ENCODE measurements at places on chromosomes 13 and 19.

GRCh38 chr13:108734676-108735075 lies 105.3 kb downstream of the MYO16 start:
- DNase-seq, result no peak

DNA sequence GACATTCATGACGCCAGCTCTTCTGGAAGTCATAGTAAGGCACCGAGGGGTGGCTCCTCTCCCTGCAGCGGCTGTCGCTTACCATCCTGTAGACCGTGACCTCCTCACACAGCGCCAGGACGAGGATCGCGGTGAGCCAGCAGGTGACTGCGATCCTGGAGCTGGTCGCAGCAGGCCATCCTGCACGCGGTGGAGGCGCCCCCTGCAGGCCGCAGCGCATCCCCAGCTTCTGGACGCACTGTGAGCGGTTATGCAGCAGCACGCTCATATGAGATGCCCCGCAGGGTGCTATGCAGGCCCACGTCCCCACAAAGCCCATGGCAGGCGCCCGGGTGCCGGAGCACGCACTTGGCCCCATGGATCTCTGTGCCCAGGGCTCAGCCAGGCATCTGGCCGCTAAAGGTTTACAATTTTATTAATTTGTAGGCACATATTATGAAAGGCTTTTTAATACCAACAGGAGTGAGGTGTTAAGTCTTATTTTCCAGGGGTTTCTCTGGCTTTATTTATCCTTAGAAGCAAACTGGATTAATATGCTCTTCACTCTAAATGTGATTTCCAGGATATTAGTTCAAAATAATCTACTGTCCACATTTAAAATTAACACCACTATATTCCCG lies 35.6 kb upstream of the PSPC1 start:
- DNase-seq, result no peak

DNA sequence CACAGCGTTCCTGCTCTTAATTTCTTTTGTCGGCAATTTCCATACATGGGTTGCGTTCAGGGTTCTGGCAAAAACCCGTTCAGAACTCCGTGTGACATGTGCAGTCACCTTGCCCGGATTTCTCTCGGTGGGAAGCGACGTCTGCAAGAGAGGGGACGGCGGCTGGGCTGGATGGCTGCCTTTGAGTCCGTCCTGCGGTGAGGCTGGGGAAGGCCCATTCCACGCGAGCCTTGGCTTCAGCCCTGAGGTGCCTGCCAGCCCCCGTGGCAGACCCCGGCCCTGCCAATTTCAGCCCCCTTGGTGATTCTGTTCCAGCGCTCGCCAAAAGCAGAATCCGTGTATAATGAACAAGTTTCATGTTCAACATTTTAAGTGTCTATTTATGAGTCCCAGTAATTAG lies 72.6 kb upstream of the TSHZ3 start:
- DNase-seq, result no peak

GRCh38 chr19:55677572-55678028 lies 2.6 kb downstream of the EPN1 start:
- no peak for DNase-seq

DNA sequence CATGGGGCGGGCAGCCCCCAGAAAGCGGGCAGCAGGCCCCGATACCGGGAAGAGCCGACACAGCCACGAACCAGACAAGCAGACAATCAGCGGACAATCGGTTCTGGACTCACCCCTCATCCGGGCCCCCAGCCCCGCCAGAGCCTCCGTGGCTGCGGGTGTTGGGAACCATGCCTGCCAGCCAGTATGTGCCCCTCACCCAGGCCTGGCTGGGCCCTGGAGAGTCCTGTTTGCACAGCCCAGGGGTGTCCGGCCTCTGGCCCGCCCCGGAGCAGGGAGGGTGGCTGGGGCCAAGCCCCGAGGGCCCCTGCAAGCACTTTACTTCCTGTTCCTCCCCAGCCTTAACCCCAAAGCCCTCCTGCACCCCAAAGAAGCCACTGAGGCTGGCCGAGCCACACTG lies 7.8 kb downstream of the PODNL1 start:
- no peak for DNase-seq

DNA sequence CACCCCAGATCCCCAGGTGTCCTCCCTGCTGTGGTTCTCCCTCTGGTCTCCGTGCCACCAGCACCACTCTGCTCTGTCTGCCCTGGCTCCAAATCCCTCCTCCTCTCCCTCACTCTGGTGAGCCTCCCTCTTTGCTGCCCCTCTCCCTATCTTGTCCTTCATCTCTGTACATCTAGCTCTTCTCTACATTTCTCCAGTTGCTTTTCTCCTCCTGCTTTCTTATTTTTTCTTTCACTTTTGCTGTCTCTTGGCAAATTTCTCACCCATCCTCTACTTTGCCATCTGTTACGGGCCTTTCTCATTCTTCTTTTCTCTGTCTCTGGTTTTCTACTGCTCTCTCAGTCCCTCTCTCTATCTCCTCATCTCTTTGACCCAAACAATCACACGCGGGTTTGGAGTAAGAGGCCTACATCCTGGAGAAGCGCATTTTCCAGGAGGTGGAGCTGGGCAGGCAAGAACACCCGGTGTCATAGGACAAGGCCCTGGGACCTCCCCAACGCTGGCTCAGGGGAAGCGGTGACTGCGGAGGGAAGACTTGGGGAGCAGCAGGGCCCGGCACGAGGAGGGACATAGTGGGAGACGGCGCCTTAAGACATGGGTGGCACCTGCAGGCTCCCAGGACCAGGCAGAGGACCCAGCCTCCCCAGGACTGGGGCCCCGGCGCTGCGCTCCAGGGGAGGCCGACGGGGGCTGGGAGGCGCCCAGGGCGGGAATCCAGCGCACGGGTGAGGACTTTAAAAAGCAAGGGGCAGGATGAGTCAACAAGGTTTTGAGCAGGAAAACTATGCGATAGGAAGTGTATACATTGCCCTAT lies 9.9 kb downstream of the ZNF611 start:
- no peak for DNase-seq

GRCh38 chr19:17647071-17648020 lies 40.8 kb downstream of the UNC13A start:
- no peak for DNase-seq

GRCh38 chr13:24348797-24349515 lies 39.6 kb downstream of the C1QTNF9 start:
- DNase-seq, result no peak

- DNase-seq, result no peak
Measured at GRCh38 chr13:100464006-100464405, 124.6 kb downstream of the GGACT start.

DNA sequence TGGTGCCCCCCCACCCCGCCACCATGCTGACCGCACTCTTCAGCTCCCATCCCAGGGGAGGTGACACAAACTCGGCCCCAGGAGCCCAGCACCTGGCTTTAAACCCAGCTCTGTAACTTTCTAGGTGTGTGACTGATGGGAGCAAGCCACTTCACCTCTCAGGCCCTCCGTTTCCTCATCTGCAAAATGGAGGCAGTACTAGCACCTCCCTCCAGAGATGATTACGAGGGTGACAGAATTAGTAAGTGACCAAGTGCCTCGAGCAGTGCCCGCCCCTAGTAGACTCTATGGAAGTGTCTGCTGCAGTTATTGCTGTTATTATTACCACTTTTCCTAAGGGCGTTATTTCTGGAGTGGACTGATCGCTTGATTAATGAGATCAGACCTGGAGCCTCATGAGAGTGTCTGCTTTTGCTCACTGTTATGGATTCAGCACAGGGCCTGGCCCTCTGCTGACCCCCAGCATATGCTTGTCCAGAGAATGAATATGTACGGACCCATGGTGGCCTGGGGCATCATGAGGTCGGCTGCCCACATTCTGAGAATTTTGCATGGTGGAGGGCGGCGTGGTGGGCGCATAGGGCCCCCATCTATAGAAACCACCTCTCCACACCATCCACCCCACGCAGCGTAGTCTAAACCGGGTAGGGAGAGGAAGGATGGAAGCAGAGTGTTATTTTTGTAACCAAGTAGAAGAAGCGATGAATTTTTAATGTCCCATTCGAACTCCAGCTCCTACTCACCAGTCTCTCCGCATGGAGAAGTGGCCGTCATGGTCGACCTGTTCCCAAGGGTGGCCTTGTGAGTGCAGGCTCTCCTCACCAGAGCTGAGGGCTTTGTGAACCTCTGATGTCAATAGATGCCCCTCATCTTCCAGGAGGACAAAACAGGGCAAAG lies 48.2 kb downstream of the CAPN12 start:
- no peak for DNase-seq

DNA sequence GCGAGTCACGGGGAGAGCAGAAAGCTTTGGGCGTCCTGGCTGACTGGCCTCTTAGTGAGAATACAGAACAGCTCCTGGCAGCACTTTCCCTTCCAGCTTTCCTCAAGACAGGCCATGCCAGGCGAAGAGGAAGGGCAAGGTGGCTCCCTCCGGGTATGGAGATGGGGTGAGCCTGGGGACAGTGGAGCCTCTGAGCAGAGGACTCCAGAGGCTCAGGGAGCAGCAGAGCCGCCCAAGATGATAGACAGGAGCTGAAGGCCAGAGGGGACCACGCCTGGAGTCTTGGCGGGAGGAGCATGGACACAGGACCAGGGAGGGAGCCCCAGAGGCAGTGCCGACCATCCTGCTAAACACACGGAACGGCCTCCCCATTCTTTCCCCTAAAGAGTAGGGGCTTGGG lies 229.1 kb downstream of the TM9SF2 start:
- DNase-seq, result no peak

DNA sequence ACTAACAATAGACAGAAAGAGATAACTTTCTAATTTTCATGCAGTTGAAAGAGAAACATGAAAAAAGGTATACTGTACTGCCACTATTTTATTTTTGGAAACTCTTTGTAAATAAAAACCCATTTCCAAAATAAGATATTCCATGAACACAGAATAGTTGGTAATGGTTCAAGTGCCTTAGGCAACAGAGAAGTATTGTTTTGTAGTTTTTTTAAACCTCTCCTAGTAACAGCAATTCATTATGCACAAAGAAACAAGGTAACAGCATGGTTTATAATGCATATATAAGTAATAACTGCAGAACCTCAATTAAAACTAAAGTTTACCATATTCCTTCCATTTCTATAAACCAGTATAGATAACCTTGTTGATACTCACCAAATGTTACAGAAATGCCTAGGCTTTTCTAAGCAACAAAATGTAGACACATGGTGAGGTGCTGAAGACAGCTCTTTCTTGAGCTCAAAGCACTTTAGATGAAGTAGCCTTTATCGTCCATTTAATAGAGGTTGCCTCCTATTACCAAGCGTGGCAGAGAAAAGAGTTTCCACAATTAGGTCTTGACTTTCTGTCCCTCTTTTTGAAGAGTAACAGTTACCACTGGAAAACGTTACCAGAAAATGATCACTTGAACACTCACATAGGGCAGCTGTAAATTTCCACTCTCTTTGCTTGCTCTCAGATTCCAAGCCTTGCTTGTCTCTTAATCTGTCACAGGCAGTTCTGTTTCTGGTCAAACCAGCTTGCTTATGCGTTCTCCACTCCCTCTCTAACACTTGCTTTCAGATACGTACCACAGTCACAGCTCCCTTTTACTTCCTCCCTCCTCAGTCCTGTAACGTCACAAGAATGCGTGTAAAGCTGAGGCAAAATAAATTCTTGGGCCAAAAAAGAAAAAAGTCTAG lies 42.9 kb downstream of the CAB39L start:
- no peak for DNase-seq

DNA sequence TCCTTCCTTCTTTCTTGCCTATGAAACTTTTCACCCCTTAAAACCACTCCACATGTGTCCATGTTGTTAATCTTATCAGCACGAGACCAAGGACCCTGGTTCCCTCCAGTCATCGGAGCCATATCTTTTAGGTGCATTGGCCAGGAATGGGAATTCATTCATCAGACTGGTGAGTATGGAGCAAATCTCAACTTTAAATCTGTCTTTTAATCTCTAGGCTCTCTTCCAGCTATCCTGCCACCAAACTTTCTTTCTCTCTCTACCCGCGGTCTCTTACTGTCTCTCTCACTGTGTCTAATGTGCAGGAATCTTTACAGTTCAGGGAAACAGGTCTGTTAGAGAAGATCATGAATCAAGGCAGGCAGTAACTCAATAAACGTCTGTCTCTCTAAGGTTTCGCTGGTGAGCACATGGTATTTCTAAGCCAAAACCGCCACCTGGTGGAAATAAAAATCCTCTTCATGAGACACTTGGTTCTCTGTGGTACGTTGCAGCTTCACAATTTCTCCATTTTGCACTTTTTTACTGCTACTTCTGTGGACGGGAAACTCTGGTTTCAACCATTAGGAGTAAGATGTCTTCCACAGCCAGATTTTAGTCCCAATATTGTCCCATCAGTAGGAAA lies 16.1 kb downstream of the LGALS16 start:
- no peak for DNase-seq

GRCh38 chr13:20160306-20161274 lies at the start of gene GJA3:
Gene GJA3 (minus strand): TSS chr13:20161052. CDS start chr13:20143288, 17,764 bp downstream.
- peak; percentile 33 for DNase-seq

- DNase-seq, result no peak
Measured at GRCh38 chr13:45349438-45349837, 8.5 kb upstream of the TPT1 start.

- DNase-seq, result no peak
Measured at GRCh38 chr13:19960653-19960976, 2.1 kb downstream of the ZMYM2 start.

DNA sequence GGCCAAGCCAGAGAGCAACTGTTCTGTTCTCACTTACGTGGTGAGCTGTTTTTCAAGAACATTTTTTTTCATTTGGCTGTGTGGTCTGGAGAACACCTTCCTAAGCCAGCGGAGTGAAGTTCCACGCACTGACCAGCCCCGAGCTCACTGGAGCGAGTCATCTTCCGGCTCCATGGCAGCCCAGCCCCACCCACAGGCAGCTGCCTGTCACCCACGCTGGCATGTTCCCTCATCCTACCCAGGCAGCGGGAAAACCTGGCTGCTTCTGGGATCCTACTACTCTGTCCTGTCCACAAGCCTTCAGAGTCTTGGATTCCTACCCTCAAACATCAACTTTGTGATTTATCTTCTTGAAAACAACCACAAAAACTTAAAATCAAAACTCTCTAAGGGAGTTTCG lies 76.2 kb downstream of the GGACT start:
- no peak for DNase-seq

- no peak for DNase-seq
Measured at GRCh38 chr19:16608290-16608739, 19.7 kb downstream of the MED26 start.

DNA sequence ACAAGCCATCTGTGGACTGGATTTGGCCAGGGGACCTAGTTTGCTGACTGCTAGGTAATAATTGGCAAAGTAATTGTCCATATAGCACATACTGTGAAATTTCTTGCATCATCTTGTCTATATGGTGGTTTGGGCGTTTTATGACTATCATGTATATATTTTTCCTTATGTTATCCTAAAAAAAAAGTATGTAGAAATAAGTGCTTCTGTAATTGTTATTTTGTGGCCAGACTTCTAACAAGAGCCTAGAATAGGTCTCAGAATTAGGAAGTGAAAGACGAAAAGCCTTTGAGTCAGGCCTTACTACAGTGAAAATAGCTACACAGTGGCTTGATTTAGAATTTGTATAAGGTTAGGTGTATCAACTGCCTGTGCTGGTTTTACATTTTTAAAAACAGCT lies 4.2 kb downstream of the FNDC3A start:
- DNase-seq, result no peak
